ENCODE measurements at places on chromosomes 13 and 19. TPM values are rescaled to one million over a fixed set of nuclear protein-coding genes. Genes with fewer than 3 reads are reported as not detected.

DNA sequence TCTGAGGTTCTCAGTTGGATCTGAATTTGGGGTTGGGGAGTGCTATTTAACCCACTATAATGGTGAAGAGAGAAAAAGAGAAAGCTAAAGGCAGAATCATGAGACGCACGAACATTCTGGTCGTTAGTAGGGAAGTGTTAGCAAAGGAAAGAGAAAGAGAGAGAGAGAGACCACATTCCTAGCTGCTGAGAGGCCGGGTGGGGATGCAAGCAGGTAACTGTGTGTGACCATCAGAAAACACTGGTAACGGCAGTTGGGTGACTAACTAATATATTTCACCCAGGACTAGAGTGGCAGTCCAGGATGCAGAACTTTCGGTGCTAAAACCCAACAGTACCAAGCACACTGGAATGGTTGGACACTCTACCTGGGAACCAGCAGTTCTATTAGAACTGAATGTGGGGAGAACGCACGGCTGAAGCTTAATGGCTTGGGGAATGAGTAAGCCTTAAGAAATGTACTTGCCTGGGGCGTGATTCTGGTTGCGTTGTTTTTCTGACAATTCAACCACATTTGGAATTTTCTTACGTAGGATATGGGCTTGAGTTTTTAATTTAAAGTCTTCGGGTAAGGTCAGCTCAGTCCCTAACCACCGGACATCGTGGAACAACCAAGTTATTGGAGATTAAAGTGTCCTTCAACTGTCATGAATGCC is 130.2 kb downstream of the DNAJC15 start:
- no peak for DNase-seq

MED4 gene
- 58.7 TPM for polyA plus RNA-seq

DNA sequence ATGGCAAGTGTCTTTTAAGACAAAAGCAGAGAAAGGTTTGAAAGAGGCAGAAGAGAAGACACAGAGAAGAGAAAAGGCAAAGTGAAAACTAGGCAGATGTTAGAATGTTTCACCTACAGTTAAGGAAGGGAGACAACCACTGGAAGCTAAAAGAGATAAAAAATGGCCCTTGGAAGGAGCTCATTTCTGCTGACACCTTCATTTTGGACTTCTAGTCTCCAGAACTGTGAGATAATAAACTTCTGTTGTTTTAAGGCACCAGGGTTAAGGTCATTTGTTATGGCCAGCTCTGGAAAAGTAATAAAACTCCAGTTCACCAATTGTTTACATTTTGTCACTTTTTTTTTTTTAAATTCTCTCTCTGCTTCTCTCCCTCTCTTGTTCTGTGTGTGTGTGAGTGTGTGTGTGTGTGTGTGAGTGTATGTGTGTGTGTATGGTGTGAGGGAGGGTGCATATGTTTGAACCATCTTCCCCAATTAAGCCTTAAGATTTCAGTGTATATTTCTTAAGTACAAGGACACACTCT is 374.6 kb downstream of the DACH1 start:
- DNase-seq, result no peak

DNA sequence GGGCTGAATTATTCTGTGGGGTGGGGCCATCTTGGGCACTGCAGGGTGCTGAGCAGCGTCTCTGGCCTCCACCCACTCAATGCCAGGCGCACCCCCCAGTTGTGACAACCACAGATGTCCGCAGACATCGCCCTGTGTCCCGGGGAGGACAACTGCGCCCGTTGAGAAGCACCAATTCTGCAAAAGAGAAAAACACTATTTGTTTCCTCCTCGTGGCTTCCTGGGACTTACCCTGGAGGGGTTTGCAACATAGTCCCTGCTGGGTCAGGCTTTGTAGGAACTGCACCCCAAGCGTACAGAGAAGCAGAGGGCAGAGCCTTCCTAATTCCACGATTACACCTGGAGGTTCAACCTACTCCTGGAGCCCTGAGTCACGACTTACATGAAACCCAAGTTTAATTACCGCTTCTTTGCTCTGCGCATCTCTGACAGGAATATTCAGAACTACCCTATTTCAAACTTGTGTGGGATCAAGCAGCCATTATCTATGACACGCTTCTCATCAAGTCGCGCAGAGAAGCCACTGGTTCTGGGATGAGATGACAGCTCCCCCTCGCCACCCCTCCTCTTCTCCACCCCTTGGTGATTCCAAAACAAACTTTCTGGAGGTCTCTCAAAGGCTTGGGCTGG is 11.1 kb upstream of the SLC39A3 start:
- no peak for DNase-seq

GRCh38 chr13:110676595-110677587 is 29.0 kb downstream of the CARS2 start:
- no peak for DNase-seq

DNA sequence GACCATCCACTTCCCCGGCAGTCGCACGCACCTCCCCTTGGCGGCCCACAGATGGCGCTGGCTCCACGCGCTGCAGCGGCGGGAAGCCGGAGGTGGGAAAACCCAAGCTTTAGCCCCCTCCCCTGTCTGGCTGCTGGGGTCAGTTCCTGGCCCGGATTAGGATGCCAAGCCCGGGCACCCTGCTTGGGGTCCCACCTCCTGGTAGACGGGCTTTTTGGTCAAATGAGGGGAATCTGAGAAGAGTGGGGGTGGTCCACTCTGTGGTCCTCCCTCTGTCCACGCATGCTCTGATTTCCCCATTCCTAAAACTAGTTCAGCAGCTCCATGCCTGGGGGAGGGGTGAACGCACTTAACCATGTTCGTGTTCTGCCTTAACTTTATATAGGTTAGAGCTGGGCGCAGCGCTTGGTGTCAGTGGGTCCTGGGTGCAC is 8.1 kb upstream of the ADGRE2 start:
- DNase-seq, result peak; percentile 41

DNA sequence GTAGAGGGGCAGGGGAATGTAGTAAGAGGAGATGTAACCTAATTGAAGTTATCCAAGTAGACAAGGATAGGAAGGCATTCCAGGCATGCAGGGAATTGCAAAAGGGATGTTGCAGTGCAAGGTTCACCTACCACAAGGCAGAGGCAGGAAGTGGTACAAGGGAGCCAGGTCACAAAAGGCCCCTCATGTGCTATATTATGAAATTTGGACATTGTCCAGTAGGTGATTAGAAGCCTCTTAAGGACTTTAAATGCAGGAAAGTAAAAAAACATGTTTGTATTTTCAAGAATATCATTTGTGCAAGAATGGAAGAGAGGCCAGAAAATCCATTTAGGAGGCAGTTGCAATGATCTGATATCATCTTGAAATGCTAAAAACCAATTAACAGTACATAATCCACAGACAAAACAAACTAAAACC is 111.4 kb downstream of the FRY start:
- no peak for DNase-seq

ZNF132 gene
- 4.3 TPM for polyA plus RNA-seq

DNA sequence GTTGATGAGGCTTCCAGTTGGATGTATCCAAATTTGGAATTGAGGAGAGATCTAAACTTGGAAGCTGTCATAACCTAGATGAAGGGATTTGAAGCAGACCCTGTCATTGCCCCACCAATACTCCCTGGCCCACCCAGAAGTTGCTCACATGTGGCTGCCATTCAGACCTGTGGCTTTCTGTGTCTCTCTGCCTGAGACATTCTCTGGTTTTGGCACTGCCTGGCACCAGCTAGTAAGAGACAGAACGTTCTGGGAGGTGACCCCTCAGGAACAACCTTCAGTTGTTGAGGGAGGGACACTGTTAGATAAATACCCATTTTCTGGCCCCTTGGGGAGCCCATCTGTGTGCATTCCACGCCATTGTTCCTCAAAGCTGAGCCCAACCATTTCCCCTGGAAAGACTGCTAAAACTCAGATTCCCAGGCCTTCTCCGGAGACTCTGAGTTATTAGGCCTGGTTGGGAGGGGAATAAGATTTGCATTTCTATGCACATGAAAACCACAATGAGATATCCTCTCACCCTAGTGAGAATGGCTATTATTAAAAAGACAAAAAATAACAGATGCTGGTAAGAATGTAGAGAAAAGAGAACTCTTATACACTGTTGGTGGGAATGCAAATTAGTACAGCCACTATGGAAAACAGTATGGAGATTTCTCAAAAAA is 290.4 kb downstream of the TSHZ3 start:
- no peak for DNase-seq

CEACAM6 gene
- polyA plus RNA-seq, result 0.26 TPM

GRCh38 chr13:59398127-59398526 is 765.6 kb downstream of the DIAPH3 start:
- DNase-seq, result no peak

DNA sequence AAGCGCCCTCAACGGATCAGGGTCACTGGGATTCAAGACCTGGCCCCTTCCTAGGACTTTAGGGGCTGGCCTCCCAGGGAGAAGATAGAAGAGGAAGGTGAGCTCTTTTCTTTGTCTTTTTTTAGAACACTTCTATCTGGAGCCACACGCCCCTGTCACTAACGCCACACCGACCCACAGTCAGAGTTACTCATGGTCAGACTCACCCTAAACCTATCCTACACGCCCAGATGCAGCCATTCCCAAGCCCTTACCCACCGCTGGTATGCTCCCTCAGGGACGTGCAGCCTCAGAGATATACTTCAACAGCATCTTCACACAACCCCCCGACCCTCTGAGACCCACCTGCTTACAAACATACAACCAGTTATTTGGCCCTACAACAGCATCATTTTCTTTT is 29.9 kb upstream of the MUC16 start:
- DNase-seq, result no peak

GRCh38 chr19:35703343-35703742 is 1.0 kb upstream of the ZBTB32 start:
- DNase-seq, result no peak

- DNase-seq, result no peak
Observed at GRCh38 chr19:44614313-44614712, 950 bp downstream of the IGSF23 start.

- no peak for DNase-seq
Observed at GRCh38 chr13:111940892-111941291, 126.1 kb upstream of the SOX1 start.

INSL3 gene
- not detected for polyA plus RNA-seq

- DNase-seq, result no peak
Observed at GRCh38 chr13:110114316-110114715, 192.6 kb downstream of the COL4A1 start.

TPTE2 gene
- polyA plus RNA-seq, result not detected

DNA sequence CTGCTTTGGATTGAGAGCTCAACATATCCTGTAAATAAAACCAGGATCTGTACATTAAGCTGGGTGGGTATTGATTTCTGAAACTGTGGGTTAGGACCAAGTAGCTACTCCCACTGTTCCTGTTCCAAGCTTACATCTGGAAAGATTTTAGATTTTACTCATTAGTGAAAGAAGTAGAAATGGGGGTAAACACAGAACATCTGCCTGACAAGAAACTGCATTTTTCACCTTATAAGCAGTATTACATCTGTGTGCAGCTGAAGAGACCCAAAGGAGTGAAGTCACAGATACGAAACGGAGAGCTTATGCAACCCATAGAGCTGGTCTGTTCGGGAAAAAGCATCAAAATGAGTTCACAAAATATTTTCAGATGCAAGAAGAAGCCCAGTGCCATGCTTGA is 235.2 kb downstream of the SLITRK5 start:
- peak; percentile 55 for DNase-seq
